ENCODE measurements at places on chromosomes 6 and 20. TPM values are rescaled to one million over a fixed set of nuclear protein-coding genes. Genes with fewer than 3 reads are reported as not detected.

DNA sequence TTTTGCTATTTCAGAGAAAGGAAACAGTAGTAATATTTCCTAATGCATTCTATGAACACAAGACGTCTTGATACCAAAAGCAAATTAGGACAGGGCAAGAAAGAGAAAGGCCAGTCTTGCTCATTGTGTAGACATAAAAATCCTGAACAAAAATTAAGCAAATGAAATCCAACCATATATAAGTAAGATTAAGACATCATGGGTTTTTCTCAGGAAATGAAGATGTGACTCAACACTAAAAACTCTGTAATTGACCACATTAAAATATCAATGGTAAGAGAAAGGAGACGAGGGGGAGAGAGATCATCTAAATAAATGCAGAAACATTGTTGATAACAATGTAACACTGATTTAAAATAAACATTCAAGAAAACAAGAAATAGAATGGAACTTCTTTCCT, 205.4 kb downstream of the SOD2 start:
- no peak for DNase-seq

KIAA1755 gene
- 5.4 TPM for total RNA-seq

MCCD1 gene
- not detected for total RNA-seq

DNA sequence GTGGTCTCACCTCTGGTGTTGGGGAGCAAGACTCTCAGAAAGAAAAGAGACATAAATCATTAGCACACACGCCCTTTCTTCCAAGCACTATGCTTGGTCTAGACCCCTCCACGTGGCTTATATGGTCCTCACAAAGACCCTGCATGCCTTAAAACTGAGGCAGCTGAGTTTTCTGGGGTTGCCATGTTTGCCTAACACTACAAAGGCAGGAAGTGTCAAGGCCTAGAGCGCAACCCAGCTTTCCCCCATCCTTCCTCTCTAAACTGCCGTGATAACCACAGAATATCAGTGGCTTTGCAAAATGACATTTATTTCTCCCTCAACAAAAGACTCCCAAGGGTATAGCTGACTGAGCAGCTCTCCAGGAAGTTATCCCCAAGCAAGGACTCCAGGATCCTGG, 146.5 kb upstream of the TOP1 start:
- no peak for DNase-seq

DNA sequence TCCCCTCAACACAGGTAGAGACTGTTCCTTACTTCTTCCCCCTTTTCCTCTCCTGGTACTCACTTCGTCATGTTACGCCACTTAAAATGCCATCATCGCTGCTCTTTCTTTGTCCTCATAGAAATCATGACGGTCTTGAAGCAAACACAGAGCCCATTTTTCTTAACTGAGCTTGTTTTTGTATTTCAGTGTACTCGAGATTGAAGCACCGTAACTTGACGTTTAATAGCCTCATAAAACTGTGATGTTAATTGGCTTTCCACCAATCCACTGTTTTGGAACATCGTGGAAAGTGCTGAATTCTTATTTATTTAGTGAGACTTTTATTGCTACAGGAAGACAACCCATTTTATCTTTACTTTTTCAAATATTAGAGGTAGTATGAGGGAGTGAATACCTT, 38.7 kb downstream of the DUSP22 start:
- no peak for DNase-seq

DNA sequence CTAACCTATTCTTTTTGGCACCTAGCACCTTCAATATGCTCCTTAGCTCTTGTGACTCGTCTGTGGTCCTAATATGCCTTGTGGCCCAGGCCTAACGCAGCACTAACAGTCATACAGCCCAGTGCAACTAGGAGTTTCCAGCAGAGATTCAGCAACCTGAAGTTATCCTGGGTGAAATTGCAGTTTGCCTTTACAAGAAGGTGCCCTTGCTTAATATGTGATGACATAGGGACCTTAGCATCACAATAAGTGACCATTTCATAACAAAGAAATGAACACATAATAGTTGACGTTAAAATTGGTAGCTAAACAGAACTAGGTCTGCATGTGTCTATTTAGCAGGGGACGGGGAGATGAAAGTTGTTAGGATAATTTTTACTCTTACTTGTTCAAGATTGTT, 10.1 kb downstream of the FIG4 start:
- no peak for DNase-seq
